ENCODE measurements at places on chromosomes 1 and 21. TPM values are rescaled to one million over a fixed set of nuclear protein-coding genes. Genes with fewer than 3 reads are reported as not detected.

GRCh38 chr1:98500324-98500723 lies 161.2 kb upstream of the SNX7 start:
- no peak for DNase-seq

- no peak for DNase-seq
Measured at GRCh38 chr1:167987174-167987573, 50.3 kb upstream of the MPC2 start.

DNA sequence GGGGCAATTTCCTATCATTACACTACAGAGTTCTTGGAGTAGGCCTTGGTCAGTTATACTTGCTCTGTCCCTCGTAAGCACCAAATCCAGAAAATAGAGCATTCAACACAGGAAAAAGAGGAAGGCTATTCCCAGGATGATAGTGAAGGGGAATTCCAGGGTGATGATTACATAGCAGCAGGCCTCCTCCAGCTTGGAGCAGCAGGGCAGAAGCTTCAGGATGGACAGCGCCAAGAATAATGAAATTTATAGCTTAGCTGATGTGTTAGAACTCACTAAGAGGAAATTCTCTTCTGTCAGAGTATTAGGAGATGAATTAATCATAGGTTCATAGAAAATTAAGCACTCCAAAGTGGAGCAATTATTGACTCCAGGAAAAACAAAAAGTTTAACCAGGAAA lies 10.8 kb upstream of the SMAP2 start:
- no peak for DNase-seq

Gene SFN
- not detected for polyA plus RNA-seq

DNA sequence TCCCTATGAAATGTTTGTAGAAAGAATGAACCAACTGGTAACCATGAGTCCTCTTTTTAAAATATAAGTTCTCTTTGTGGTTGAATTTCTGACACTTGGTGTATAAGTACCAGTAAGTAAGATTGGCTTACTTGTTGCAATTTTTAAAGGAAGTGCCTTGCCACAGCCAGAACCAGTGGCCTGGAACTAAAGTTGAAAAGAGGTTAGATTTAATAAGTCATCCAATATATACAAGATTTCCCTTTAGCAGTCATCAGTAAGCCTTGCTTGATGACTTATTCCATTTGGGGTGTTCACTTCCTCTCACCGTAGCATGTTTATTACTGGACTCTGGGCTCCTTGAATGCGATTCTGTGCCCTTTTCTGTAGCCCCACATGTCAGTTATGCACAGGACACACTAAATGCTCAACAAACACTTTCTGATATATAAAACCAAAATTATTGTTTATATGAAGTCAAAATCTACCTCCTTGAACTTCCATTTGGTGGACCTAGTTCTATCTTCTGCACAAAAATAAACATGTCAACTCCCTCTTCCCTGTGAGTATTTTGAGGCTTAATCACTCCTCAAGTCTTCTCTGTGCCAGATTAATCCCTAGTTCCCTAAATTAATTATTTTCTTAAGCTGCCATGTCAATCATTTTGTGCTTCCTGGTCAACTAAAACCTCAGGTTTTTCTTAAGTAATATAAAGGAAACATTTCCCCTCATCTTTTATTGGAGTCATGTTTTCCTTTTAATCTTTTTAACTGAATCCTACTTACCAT lies 218.1 kb downstream of the ST6GALNAC3 start:
- DNase-seq, result no peak

DNA sequence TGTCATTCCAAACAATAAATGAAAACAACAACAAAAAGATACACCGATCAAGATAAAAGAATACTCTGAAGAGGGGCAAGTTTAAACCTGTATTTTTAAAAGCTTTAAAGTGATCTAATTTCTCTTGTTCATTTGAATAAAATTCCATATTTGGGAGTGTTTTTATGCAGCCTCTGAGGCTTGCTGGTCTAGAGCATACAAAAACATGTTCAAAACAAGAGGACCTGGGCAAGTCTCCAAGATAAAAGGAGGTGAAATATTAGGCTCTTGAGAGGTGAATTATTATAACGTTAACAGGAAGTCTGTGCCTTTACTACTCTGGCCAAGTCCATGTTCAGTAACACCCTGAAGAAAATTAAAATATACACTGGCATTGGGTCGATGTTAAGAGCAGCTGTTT lies 20.1 kb downstream of the URB1 start:
- no peak for DNase-seq

DNA sequence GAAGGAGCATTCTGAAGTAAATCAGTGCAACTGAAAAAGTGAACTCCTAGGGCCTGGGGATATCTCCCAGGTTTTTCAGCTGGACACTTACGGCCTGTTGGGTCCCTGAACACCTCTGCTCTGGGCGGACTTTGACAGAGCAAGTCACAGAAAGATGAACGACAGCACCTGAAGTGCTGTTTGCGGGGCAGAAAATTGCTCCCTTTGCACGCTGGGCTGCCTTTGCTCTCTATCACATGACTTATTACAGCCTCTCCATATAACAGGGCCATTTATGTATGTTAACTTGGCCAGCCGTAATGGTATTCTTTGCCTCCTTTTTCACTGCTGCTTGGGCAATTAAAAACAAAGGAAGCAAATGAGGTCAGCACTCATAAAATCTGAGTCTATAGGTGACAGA lies 332.9 kb downstream of the BARHL2 start:
- DNase-seq, result no peak

Data from BJ (cell line).